ENCODE measurements at places on chromosomes 3 and 15.
A peak's percentile ranks its signal among the peaks of the same experiment; 100 is the strongest.

DNA sequence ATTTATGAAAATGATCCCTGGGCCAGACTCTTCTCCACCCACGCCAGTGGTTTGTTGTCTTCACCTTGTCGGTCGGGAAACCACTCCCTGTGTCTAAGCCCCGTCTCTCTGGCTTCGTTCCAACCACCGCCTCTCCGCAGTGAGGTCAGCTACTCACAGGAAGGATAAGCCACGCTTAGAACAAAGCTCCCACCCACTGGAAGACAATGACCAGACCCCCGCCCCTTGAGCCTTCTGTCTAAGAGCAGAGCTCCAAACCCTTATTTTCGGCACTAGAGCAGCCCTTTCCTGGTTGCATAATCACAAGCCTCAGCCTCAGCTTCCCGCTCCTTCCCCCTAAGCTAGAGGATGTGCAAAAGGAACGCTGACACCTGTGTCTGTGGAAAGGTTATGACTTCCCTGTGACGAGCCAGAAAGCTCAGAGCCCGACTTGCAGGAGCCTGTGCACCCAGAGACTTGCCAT lies 114.9 kb upstream of the MEF2A start:
- DNase-seq, result peak; percentile 4

DNA sequence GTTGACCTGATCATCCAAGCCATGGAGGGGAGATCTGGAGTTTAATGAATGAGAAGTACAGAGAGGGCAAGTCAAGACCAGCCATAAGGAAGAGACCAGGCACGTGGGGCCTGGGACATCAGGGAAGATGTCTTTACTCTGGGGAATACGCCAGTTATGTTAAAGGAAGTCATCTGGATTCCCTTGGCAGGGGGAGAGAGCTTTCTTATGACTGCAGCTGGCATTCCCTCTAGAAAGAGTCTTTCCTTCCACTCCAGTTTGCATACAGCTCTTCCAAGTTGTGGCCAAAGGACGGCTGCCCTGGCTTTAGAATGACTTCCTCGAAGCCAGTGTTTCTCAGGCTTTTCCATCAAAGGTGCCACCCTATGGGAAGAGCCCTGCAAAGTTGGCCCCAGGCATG lies 93.6 kb upstream of the AGBL1 start:
- no peak for DNase-seq

DNA sequence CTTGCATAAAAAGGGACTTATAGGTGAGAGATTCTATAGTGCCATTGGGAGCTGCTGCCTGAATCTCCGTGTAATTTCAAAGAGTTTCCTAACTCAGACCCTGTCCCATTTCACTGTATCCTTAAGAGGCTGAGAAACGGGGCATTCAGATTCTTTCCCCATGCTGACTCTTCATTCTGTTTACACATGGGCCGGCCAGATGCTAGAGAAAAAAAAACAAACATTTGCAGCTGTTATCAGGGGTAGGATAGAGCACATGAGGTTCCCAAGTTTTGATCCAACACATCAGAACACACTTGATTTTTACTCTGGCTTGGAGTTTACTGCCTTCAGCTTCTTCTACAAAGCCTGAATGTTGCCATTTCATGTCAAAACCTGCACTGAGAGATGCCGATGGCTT lies 215.9 kb upstream of the TPRG1 start:
- no peak for DNase-seq

DNA sequence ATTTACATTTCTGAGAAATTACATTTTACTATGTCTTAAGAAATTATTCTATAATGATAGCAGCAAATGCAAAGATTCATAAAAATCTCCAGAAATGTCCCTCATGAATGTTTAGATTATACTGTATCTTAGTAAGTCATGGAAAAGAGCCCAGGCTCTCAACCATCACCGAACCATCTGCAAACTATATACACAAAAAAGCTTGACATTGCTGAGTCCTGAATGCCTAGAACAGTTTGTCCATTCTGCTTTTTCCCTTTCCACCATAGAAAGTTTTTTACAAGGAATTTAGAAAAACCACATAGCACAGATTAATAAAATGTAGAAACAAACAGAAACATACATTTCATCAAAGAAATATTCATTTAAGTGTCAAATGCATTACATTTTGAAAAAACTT lies 83.6 kb downstream of the MYO9A start:
- no peak for DNase-seq

GRCh38 chr15:67865331-67865730 lies 25.5 kb upstream of the RNU6-1 start:
- DNase-seq, result no peak

- DNase-seq, result no peak
Observed at GRCh38 chr15:98420837-98421236, 227.5 kb upstream of the IGF1R start.
